ENCODE measurements at places on chromosomes 3 and 15.

GRCh38 chr3:161915418-161915750, 418.8 kb downstream of the OTOL1 start:
- no peak for DNase-seq

GRCh38 chr3:178054471-178054870, 481.8 kb upstream of the KCNMB2 start:
- no peak for DNase-seq

- DNase-seq: no peak
Measured at GRCh38 chr3:186640473-186640818, 247 bp downstream of the FETUB start.

- no peak for DNase-seq
Measured at GRCh38 chr3:159620873-159621272, 367.8 kb upstream of the IL12A start.
